ENCODE measurements at places on chromosomes 7 and 10.

GRCh38 chr10:92972066-92972870, 88.3 kb upstream of the CYP26C1 start:
- DNase-seq: no peak

- DNase-seq: no peak
These were observed 41.9 kb downstream of the CDK1 start for GRCh38 chr10:60820093-60820754.

DNA sequence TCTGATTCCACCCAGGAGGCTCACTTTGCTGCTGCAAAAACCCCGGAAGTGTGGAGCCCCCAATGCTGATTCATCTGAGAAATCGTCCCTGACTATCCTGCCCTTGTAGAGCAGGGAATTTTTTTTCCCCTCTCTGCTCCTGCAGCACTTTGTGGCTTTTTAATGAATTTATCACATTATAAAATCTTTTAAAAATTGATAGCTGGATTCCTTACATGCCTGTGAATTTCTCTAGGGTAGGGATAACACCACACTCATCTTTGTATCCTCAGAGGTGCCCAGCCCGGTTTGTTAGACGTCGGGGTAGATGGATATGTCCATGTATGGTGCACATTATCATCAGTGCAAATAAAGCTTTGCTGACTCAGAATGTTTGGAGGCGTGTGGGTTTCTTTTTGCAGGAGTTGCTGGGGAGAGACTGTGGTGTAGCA, 185.7 kb downstream of the STK31 start:
- DNase-seq: no peak

- DNase-seq: no peak
These were observed 63.9 kb downstream of the TPK1 start for GRCh38 chr7:144771927-144772326.

DNA sequence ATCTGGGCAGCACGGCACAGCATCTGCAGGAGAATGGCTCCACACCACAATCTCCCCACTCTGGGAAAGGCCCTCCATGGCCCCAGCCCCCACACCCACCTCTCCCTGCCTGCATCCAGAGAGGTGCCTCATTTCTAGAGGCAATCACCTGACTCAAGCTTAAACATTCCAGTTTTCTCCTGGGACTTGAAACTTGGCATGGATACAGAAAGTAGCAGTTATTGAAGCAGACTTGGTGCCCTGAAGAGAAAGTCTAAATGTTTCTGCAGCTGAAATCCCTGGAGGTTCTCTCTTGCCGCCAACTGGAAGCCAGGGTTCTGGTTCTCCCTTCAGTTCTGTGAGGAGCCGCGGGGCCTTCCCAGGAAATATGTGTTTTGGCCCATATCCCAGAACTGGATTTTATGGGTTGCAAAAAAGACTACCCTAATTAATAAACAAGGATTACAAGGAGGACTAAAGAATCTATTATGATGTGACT, 122.8 kb downstream of the SKIDA1 start:
- no peak for DNase-seq

GRCh38 chr7:106868364-106868763, 3.3 kb downstream of the PIK3CG start:
- DNase-seq: no peak

DNA sequence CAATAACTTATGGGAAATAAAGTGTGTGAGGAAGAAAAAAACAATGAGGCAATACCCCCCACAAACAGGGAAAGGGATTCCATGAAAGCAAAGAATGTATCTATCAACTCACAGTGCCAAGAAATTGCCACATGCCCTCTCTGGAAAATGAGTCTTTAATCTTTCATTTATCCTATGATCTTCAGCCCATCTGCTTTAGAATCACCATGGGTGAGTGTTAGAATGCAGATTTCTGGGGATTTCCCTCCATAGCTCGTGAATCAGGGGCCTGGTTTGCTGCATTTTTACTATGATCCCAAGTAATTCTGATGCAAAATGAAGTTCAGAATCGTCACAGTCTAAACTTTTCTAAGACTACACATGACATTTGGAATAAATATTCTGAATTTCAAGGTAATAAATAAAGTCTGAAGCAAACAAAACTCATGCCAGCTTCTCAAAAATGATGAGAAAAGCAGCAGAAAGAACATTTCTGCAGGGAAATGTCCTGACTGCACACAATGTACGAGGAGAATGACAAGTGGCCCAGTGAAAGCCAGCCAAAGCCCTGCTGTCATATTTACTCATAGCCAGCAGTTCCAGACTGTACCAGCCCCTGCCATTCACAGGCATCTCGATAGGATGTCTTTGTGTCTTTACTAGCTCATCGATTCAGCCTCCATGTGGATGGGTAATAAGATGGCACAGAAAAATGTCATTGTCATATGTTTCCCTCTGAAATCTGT, 167.1 kb downstream of the ELMO1 start:
- no peak for DNase-seq

DNA sequence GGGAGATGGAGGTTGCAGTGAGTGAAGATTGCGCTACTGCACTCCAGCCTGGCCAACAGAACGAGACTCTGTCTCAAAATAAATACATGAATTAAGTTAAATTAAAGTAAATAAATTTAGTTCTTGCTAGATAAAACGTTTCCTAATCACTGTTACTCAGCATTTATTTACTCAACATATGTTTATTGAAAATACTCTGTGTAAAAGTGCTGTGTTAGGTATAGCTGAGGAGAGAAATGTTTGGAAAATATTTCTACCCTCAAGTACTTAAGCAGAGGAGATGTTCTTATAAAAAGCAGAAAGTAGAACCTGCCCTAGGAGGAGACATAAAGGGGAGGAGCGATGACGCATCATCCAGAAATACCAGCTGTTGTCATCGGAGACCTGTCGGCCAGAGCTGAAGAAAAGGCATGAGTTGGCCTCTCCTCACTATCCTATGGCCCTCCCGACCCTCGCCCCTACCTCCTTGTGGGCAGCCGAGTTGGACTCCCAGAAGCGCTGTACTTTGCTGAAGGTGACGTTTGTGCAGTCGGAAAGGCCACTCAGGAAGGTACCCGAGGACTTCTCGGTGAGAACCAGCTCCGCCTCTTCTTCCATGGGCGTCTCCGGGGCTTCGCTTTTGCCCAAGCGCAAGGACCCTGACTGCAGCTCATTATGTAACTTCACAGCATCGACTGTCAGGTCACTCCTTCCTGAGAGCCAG, 1.1 kb downstream of the RRP12 start:
- no peak for DNase-seq

DNA sequence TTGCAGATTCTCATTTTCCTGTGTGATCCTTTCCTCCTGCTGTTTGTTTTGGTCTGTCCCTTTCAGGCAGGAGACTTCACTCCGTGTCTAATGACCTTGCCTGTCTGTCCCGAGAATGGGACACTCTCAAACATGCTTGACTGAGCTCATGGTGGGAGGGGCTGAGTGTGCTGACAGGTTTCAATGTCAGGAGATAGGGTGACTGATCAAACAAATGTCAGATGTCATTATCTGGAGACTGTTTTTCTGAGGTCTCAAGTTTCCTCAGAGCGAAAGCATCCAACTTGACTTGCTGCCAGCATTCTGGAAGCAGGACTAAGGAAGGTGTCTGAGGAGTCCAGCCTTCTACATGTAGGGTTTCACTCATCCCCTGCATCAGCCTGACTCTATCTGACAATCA, 228.8 kb upstream of the KIAA1217 start:
- DNase-seq: no peak

DNA sequence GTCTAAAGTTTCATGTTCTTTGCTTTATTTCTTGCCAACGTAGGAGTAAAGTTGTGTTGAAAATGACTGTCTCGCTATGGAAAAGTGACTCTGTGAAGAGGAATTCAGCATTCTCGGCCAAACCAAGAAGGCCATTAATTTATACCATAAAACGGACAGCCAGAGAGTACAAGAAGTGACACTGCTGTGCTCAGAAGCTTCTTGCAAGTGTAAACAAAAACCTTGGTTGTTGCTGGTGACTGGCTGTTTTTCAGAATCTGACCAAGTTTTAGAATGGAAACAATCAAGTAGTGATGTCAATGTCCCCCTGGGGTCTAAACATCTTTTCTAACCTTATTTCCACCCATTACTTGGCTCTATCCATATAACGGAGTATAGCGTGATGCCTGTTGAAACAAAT, 201.9 kb downstream of the INHBA start:
- DNase-seq: no peak

DNA sequence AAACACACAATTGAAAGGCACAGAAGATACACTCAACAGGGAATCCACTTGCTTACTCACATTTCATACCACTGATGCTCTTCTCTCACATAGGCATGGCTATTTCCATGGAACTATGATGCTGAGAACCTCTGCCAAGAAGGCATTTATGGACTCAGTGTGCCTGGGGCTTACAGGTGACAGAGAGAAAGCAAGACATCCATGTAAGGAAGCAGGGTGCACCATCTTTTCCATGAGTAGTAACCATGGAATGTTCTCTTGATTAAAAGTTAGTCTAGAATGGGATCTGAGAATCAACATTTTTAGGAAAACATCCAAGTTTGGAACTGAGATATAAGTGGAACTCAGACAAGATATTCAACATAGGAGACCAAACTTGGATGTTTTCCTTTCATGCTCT, 52.5 kb upstream of the MACC1 start:
- no peak for DNase-seq

DNA sequence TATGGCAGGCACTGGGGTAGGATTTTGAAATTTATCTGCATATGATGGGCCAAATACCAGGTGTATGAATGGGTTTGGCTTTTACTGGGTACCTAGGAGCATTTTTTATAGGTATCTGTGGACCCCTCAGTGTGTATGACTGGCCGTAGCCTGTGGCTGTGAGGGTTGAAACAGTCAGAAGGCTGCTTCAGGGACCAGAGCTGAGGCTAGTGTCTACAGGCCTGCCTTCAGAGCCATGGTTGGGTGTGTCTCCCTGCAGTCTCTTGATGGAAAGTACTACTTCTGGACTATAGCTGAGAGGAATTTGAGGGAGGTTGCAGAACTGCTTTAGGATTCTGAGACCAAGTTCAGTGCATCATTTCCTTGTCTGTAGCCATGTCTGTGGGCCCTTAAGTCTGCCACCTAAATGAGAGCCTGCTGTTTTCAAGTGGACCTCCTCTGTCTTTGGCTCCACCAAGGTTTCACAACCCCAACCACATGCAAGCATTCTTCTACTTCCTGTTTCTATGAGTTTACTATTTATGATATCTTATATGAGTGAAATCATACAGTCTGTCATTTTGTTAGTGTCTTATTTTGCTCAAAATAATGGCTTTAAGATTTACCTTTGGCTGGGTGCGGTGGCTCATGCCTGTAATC, 19.9 kb upstream of the ZNF138 start:
- no peak for DNase-seq

DNA sequence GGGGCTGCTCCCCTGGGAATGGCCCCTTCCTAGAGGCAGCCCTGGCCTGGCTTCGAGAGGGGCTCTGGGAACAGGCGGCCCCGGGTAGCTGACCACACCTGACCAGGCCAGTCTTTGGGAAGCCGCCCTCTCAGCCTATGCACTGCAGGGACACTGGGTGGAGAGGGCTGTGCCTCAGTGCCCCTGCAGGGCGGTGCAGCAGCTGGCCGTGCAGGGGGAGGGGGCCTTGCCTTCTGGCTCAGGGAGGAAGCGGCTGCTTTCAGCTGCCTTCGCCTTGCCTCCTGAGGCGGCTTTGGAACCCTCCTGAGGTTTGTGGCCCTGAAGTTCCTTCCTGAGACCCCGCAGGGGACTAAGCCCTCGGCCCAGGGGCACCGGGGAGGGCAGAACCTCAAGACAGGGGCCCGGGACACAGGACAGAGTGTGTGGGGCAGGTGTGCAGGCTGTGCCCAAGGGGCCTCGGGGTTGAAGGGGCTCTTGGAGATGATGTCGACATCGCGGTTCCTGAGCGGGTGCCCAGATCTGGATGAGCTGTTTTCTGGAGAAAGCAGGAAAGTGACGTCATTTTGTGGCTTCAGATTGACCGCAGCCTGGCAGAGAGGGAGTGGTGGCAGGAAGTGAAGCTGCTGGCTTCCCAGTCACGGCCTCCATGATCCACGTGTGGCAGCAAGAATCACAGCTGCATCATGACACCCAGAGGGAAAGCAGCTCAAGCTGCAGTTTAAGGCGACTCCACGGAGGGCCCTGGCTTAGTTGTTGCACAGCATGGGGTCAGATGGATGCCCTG, 17.7 kb downstream of the ADAM8 start:
- peak; percentile 96 for DNase-seq

DNA sequence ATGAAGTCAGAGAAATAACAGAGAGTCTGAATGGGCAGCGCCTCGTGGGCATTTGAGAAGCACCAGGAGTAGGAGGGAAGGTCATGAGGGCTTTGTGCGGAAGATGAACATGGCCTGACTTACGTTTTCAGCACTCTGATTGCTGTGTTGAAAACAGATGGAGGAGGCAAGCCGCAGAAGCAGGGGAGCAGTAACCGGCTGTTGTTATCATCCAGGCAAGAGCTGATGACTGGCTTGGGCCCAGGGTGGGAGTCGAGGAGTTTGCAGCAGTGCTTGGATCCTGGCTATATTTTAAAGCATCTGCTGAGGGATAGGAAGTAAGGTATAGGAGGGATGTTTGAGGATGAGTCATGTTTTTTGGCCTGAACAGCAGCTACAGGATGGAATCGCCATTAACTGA, 12.7 kb upstream of the PDLIM1 start:
- no peak for DNase-seq

GRCh38 chr7:77778535-77778934, 19.7 kb downstream of the TMEM60 start:
- no peak for DNase-seq

DNA sequence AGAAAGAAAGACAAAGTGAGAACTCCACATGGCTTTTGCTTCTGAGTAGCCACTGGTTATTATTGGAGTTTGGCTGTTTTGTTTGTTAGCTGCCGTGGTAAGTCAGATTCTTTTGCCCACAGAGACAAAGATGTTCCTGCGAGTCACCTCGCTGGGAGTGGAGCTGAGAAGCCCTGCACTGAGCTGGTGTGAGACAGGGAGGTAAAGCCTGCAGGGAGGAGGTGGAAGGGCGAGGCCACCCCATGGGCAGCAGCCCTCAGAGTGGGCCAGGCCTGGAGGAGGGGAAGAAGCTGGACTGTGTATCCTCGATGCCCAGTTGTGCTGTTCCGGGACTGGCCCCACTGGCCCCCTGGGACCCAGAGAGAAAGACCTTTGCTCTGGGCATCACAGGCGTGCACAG, 14.3 kb upstream of the NOM1 start:
- no peak for DNase-seq

- DNase-seq: peak; percentile 46
These were observed 34.5 kb downstream of the CRHR2 start for GRCh38 chr7:30647589-30648364.

All from right atrium auricular region (tissue), 2 donors.